ENCODE measurements at places on chromosomes 5 and 9.

- DNase-seq, result no peak
These were observed 242.3 kb upstream of the PTGER4 start for GRCh38 chr5:40437452-40437861.

GRCh38 chr9:106962122-106962521, 99.2 kb downstream of the ZNF462 start:
- DNase-seq, result no peak

DNA sequence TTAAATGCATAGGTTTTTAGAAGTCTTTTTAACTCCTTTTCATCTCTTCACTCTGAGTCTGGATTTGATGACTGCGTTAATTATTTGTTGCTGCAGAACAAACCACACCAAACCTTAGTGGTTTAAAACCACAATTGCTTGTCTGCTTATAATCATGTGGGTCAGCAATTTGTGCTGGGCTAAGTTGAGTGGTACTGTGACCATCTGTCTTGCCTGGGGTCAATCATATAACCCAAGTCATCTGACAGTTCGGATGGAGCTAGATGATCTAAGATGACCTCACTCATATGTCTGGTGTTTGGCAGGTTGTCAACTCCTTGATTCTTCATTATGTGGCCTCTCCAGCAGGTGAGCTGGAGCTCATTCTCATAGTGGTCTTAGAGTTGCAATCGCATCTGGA, 219.1 kb upstream of the ELAVL2 start:
- DNase-seq, result no peak

- DNase-seq, result no peak
These were observed 106.2 kb downstream of the NSG2 start for GRCh38 chr5:174151599-174152181.

DNA sequence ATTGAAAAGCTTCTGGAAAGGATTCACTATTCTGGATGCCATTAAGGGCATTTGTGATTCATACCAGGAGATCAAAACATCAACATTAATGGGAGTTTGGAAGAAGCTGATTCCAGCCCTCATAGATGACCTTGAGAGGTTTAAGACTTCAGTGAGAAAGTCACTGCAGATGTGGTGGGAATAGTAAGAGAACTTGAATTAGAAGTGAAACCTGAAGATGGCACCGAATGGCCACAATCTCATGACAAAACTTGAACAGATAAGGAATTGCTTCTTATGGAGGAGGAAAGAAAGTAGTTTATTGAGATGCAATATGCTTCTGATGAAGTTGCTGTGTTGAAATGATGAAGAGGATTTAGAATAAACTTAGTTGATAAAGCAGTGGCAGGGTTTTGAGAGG, 254.6 kb upstream of the SLC24A2 start:
- DNase-seq, result no peak

- no peak for DNase-seq
These were observed 69.9 kb upstream of the NAA35 start for GRCh38 chr9:85871008-85871407.

- no peak for DNase-seq
These were observed 61.0 kb upstream of the TEX48 start for GRCh38 chr9:114742947-114743346.

DNA sequence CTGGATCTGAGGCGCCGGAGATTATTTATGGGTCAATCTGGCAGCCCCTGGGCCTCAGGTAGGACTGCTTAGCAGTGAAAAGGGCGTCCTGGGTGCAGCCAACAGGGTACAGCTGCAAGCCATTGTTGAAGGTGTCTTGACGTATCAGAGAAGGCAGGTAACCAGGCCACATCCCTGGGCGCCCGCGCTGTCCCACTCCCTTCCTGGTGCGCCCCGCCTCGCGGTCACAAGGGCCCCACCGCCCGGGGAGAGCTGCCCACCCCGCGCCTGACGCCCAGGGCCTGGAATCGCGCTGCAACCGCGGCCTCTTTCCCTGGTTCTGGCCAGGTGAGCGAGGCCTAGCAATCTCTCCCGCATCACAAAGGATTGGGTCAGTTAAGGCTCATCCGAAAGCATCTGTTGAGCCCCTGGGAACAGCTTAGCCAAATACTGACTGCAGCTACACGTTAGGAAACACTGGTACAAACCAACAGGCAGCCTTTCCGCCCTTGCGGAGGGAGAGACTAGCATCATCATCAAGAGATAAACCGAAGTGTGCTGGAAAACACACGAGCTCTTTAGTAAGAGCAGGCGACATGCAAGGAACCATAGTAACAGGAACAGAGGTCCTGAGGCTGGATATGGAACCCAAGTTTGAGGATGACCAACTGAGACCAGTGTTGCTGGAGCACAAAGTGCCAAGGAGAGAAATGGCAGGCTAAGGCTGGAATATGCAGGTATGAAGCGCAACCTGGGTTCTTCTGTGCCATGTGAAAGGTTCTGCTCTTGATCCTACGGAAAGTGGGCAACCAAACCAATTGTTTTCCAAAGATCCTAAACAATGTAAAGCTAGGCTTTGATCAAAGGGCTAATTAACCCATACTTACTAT, 3.6 kb downstream of the RPS23 start:
- DNase-seq, result no peak

- no peak for DNase-seq
These were observed 42.2 kb upstream of the PDE8B start for GRCh38 chr5:77168161-77168878.

DNA sequence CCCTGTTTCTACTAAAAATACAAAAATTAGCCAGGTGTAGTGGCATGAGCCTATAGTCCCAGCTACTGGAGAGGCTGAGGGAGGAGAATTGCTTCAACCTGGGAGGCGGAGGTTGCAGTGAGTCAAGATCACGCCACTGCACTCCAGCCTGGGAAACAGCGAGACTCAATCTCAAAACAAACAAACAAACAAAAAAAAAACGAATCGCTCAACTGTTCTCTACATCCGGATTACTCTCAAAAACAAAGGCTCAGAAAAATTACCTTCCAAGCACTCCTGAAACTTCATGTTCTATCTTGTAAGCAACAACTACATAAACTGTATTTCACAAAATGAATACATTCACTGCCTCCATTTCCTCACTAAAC, 14.0 kb downstream of the UBAP2 start:
- no peak for DNase-seq

GRCh38 chr5:94872526-94872925, 254.1 kb downstream of the SLF1 start:
- DNase-seq, result no peak

DNA sequence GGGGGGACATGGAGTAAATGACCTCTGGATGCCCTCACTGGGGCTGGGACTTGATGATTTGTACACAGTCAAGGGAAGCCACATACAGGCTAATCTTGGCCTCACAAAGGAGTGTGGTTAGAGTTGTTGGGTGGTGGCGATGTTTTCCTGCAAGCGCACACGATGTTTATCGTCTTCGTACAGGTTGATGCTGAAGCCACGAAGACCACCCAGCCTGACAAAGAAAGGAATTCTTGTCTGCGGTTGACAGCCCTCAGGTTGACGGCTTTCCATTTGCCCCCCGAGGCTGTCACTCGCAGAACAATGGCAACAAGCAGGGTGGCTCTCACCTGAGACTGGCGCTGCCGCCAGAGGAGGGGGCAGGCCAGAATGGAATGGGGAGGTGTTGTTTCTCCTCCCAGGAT, 14.1 kb upstream of the XPA start:
- no peak for DNase-seq
